GM12878 (cell line): ENCODE measurements at places on chromosomes 6 and 20.

- DNase-seq, result no peak
Measured at GRCh38 chr6:117676577-117677218, 1.4 kb downstream of the NUS1 start.

GRCh38 chr6:166999884-167000253 is 672 bp downstream of the CEP43 start:
- no peak for DNase-seq

GRCh38 chr6:134873500-134874388 is 76.2 kb downstream of the ALDH8A1 start:
- no peak for DNase-seq

GRCh38 chr6:143400258-143401067 is 50.0 kb downstream of the ADAT2 start:
- DNase-seq, result no peak

- DNase-seq, result no peak
Measured at GRCh38 chr6:54719131-54719530, 127.4 kb upstream of the FAM83B start.

DNA sequence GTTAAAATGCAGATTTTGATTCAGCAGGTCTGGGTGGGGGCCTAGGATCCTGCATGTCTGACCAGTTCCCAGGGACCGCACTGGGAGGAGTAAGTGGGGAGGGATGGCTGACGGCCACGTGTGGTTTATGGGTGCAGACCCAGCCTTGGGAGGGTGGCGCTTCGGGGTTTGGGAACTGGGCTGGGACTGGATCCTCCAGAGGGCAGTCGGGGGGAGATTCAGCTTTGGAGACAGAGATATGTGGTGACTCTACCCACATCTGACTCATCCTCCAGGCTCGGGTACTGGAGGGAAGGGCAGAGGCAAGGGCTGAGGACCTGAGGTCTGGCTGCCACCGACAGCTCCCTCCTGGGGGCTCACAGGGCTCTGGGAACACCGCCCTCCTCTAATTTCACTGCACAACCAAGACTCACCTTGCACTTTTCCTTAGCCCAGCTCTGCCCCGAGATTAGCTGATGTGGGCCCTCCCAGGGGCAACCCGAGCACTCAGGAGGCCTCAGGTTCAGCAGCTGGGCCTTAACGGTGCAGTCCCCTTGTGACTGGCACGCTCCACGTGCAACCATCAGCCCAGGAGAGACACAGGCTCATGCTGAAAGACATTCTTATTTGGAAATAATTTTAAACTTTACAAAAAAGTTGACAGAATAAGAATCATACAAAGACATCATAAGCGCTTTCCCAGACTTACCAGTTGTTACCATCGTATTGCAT is 172.8 kb upstream of the PMEPA1 start:
- no peak for DNase-seq

DNA sequence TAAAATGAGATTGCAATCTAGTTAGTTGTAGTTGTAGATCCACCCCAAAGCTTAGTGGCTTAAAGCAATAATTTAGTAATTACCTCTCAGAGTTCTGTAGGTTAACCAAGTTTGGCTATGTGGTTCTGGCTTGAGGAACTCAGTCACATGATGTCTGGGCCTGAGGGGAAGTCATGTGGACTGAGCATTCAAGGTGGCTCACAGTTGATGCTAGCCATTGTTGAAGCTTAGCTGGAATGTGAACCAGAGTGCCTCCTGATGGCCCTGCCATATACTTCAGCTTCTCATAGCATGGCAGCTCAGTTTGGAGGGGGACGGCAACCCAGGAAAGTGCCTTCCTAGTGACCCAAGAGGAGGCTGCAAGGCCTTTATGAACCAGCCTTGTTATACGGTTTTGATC is 263.2 kb upstream of the RNF217 start:
- DNase-seq, result no peak

- DNase-seq, result no peak
Measured at GRCh38 chr6:121436274-121436857, 920 bp downstream of the GJA1 start.

DNA sequence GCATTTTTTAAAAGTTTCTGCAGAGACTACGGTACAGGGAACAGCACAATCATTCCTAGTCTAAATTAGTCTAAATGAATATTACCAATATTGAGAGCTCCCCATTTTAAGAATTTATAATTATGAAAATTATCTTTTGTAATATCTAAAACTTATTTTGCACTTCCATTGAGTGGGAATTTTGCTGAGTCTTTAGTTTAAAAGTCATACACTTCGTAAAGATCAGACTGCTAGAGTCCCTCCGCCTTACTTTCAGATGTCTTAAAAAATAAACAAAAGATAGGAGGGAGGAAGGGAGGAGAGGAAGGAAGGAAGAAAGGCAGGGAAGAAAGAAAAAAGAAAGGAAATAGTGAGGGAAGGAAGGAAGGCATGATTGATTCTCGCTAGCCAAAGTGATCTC is 278.2 kb upstream of the PRDM1 start:
- no peak for DNase-seq

- DNase-seq, result no peak
Measured at GRCh38 chr6:706146-706545, 13.2 kb upstream of the EXOC2 start.

- no peak for DNase-seq
Measured at GRCh38 chr6:111672761-111673450, 67.2 kb upstream of the TRAF3IP2 start.
